ENCODE measurements at places on chromosomes 12 and 14.

GRCh38 chr14:34355584-34356263, 106.3 kb downstream of the SPTSSA start:
- peak; percentile 85 for ATAC-seq

DNA sequence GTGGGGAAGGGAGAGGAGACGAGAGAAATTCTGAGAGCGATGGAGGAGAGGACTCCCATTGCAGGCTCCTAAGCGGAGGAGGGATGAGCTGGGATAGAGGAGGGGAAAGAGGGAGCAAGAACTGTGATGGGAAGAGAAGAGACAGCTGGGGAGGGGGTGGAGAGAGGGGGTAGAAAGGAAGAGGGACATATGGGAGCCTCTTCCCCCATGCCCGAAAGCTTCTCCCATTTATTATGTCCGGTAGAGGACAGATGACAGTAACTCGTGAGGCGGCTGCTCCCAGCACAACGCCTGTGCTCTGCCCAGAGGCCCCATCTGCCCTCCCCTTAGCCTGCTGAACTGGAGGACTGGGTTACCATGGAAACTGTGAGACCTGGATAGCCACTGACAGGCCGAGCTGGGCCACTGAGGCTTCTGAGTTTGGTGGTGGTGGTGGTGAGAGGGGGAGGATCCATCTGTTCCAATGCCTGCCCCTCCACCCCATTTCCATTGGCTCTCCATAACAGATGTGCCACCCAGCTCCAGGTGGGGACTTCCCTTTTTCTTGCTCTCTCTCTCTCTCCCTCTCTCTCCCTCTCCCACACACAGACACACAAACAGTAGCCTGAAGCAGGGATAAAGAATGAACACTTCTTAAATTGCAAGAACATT, 8.3 kb downstream of the CPNE6 start:
- no peak for ATAC-seq

- ATAC-seq, result no peak
Measured at GRCh38 chr12:9361879-9362326, 153.7 kb upstream of the PZP start.

GRCh38 chr12:575129-575502, 88.1 kb downstream of the NINJ2 start:
- no peak for ATAC-seq

- ATAC-seq, result no peak
Measured at GRCh38 chr12:93086288-93086727, 157.2 kb upstream of the EEA1 start.

DNA sequence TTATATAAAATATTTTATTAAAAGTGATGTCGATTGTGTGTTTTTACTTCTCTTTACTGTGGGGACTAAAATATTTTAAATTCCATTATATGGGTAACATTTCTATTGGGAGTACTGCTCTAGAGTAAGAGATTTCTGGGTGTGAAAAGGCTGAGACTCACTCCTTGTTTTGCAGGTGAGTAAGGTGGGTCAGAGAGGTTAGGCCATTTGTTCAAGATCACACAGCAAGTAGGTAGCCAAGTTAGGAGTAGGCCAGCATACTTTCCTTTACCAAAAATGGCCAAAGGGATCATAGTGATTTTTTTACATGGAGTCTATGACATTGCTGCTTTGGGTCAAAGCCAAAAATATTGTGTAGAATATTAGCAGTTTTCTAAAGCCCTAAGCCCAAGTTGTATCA, 138.0 kb downstream of the ETV6 start:
- ATAC-seq, result no peak

- peak; percentile 49 for ATAC-seq
Measured at GRCh38 chr14:55580470-55581341, 699 bp downstream of the KTN1 start.

Data from SK-N-SH treated with all-trans-retinoic acid at 6 μM for 48 hours (cell line).